BJ (cell line): ENCODE measurements at places on chromosomes 7 and 10.

DNA sequence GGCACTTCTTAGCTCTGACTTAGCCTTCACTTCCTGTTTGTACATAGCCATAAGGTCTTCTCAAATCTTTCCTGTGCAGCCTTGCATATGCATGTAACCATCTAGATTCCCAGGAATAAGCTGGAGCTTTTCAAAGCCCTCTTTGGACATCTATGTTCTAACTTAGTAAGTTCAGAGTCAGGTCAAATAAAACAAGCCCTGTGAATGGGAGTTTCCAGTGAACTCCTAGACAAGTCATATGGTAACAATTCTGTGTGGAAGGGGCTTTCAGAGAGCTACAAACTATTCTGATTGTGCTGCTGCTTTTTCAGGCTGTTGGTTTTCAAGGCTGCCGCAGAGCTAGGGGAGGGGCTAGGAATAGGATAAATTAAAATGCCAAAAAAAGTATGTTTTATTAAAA lies 208.4 kb upstream of the AKR1E2 start:
- no peak for DNase-seq

DNA sequence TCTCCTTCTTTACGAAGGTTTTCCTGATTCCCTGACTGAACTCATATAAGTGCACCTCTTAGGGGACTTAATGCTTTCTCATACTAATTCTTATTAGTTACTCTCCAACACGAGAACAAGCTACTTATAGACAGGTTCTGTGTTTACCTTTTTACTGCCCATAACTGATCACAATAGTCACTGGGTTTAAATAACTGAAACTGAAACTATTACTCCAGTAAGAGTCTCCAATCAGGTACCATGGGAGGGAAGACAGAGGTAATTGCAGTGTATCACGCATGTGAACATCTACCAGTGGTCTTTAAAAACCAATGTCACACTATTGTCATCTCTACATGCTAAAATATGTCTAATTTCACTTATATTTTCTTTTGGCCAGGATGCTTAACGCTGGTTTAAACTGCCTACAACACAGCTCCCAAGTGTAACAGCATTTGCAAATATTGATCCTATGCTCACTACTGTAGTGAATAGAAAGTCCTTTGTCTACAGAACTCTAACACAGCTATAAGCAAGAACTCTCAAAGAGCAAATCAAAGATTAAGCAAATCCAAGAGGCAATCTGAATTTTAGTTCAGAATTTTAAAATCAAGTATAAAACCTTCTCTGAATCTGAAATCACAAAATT lies 3.6 kb downstream of the GDI2 start:
- no peak for DNase-seq

DNA sequence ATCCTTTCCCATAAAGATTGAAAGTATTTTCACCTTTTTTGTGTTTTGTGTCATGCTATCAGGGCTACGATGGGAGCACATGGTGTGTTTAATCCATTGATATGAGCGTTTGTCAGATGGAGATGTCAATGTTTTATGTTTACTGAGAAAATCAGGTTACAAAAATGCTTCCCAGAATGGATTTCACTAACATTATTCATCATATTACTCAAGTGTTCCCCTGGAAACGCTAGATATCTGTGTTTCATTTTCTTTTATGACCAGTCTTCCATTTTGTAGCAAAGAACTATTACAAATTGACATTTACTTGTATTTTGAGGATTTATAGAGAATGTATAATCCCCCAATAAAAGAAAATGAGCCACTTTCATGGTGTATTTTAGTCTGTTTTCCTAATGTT lies 293.5 kb upstream of the AKR1E2 start:
- DNase-seq: peak; percentile 84

GRCh38 chr7:78197447-78197846 lies 398.9 kb downstream of the PHTF2 start:
- DNase-seq: peak; percentile 40

DNA sequence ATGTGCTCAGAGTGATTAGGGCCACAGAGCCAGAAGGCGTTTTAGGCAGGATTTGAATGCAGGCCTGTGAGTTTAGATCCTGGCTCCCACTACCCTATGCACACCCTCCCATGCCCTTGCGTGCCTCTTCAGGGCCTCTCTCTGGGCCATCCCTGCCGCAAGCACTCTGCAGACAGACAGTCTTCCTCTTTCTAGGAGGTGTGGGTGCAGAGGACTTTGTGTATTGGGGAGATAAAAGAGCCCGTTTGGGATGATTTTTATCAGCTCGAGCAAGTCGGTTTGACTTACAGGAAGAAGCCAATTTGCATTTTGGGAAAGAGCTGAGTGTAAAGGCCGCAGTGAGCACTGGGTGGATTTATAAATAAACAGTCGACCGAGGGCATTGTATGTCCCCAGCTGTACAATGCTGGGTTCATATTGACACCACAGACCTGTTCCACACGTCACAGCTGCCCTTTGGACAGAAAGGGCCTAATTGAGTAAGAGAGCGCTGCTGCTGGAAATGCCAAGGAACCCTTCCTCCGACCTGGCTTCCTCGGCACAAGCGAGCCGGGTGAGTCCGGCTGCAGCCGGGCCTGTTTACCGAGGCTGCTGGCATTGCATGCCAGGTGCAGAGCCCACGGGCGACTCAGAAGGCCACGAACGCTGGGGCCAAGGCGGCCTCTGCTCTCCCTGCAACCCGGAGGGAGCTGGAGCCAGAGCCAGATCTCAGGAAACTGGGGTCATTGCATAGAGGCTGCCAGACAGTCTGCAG lies 25.1 kb downstream of the ZMIZ1 start:
- DNase-seq: no peak

DNA sequence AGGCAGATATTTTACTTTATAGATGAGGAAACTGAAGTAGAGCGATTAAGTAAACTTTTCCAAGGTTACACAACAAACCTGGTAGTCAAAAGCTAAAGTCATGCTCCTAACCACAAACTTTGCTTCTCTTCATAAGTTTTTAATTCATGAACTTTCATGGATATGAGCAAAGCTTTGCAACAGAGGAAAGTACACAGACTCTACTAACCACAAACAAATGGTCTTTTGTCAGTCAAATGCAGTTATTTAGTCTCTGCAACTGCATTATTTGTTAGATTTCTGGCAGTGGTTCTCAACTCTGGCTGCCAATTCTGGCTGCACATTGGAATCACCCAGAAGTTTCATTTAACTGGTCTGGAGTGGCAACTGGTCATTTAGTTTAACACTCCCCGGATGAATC lies 140.6 kb upstream of the TMEM168 start:
- DNase-seq: peak; percentile 49

DNA sequence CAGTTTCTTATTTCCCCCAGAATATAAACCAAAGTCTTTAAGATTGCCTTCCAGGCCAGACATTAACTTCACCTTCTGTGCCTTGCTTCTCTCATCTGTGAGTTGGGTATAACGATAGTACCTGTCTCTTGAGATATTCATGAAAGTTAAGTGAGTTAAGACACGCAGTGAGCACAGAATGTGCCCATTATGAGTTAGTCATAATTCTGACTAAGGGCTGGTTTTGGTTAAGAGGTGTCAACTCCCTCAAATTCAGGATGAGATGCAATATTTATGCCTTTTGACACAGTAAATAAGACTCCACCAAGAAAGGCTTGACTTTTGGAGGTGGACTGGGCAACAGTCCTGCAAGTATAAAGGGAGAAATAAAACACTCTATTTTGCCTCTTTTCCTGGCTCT lies 528.7 kb upstream of the IGFBP3 start:
- DNase-seq: no peak

GRCh38 chr7:157774495-157774894 lies 437.7 kb downstream of the DNAJB6 start:
- DNase-seq: no peak

DNA sequence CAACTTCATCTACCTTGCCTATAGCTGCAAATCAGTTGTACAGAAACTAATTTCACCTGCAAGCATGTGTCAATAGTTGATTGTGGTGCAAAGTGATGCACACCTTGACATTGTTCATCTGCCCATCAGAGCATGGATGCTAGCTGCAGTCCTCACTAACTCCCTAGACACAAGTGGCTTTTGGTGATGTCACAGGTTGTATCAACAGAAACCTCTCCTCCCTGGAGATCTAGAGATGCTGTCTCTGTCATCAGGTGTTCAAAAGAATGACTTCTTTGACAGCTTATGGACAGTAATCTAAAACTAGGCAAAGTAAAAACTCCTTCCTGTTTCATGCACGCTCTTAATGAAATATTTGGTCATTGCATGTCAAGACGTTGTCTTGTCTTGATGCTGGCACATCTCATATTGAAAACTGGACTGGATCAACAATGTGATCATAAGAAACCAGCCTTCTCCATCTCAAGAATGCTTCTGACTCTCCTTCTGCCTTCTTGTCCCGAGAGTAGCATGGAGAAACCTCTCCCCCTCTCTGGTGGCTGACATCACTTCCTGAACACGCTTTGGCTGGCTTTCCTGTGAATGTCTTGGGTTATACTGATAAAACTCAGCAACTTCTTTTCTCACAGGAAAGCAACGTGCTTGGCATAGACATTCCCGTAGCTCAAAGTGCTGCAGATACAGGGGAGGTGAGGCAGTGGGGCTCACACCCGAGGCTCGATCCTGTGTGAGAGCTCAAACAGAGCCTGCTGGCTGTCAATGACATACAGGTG lies 176.2 kb upstream of the CDCA7L start:
- DNase-seq: no peak

DNA sequence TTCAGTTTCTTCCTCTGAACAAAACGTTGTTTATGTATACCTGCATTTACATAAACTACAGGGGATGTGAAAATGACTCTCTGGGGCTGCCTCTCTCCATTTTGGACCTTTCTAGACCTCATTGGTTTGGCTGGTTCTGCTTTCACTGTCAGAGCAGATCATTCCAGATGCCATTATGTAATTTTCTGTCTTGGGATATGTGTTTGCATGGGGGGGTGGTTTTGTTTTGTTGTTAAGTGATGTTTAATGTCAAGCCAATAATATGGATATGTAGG lies 172.4 kb downstream of the LRRC4 start:
- no peak for DNase-seq
